ENCODE measurements at places on chromosomes 11 and 22.

DNA sequence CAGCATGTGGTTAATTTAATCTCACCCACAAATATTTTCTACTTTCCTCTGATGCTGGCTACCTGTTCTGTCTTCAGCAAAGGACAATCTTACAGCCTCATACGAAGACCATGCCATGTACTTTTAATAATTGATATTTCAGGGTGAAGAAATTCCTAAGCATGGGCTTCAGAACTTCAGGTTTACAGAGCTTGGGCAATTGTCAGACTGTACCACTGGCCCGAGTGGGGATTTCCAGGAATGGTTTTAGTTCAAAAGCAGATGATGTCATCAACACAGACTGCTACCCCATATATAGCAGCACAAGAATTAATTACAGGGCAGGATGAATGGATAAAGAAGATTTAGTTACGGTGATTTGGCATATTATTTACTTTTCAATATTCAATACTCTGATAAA, 171.8 kb downstream of the ETS1 start:
- no peak for DNase-seq

DNA sequence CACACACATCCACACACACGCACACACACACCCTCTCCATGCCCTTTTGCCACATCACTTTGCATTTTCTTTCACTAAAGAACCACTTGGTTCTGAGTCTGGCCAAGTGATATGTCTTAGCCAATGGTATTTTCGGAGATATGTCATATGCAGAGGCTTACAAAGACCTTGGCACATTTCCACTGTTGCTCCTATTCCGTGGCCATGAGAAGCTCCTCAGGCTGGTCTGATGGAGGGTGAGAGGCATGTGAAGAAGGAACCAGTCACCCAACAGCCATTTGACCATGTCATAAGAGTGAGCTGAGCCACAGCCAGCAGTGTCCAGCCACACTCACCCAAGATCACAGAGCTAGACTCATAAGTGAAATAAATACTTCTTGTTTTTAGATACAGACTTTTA, 212.6 kb upstream of the NAV2 start:
- DNase-seq: no peak

DNA sequence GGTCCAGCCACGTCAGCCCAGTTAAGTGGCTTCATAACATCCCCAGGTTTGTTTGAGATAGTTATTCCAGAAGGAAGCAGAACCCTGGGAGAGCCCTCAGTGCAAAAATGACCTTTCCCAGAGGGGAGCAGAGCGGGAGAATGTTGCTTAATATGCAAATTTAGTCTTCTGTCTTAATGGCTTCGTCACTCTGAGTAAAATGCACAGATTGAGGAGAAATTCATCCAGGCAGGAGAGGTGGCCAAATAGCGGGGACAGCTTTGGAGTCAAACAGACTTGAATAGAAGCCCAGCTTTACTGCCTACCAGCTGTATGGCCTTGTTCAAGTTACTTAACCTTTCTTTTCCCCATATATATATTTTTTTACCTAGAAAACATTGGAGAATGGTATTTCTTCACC, 12.3 kb upstream of the NRGN start:
- DNase-seq: no peak

GRCh38 chr11:94106716-94107115, 21.9 kb upstream of the PANX1 start:
- no peak for DNase-seq

- DNase-seq: no peak
Observed at GRCh38 chr22:30574095-30574981, at the start of gene GAL3ST1. Gene GAL3ST1 (minus strand): TSS chr22:30574665. CDS start chr22:30557392, 17,273 bp downstream.

GRCh38 chr11:87384078-87384729, 346.5 kb downstream of the TMEM135 start:
- no peak for DNase-seq

GRCh38 chr11:73652856-73653559, 6.6 kb downstream of the PLEKHB1 start:
- DNase-seq: no peak

DNA sequence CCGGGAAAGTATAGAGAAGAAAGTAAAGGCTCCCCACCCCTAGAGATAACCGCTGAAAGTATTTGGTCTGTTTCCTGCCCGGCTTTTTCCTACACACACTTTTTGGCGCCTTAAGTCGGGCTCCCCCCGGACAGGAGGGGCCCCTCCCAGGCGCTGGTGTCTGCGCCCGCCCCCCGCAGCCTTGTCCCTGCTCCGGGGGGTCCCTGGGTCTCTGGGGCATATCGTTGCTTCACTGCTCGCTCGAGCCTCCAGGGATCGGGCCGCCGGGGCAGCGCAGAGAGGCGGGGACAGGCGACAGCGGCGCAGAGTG, 928 bp upstream of the CRACR2B start:
- DNase-seq: no peak

- no peak for DNase-seq
Observed at GRCh38 chr11:4916581-4916980, 2.6 kb downstream of the OR51G2 start.

GRCh38 chr22:38305471-38306448, 11.5 kb downstream of the CSNK1E start:
- peak; percentile 75 for DNase-seq

- no peak for DNase-seq
Observed at GRCh38 chr11:88051396-88051795, 123.8 kb downstream of the RAB38 start.

- DNase-seq: no peak
Observed at GRCh38 chr22:42364604-42365110, 67.5 kb downstream of the NFAM1 start.

DNA sequence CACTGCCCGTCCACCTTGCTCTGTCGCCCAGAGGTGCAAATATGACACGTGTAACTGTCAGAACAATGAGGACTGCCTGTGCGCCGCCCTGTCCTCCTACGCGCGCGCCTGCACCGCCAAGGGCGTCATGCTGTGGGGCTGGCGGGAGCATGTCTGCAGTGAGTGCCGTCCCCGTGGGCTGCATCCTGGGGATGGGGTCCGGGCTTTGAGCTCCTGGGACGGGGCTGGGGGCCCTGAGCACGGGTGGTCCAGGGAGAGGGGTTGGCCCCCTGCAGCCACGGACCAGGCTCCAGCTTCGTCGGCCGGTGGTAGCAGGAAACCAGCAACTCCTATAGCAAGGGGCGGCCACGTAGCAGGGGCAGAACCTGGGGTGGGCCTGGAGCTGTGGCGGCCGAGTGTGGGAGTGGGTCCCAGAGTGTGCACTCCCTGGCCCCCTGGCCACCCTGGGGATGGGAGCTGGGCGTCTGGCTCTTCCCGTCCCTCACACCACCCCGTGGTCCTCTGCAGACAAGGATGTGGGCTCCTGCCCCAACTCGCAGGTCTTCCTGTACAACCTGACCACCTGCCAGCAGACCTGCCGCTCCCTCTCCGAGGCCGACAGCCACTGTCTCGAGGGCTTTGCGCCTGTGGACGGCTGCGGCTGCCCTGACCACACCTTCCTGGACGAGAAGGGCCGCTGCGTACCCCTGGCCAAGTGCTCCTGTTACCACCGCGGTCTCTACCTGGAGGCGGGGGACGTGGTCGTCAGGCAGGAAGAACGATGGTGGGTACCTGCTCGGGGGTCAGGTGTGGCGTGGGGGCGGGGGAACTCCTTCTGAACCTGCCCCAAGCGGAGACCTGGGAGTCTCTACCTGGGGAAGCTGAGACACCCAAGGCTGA, 10.1 kb downstream of the MUC2 start:
- no peak for DNase-seq

DNA sequence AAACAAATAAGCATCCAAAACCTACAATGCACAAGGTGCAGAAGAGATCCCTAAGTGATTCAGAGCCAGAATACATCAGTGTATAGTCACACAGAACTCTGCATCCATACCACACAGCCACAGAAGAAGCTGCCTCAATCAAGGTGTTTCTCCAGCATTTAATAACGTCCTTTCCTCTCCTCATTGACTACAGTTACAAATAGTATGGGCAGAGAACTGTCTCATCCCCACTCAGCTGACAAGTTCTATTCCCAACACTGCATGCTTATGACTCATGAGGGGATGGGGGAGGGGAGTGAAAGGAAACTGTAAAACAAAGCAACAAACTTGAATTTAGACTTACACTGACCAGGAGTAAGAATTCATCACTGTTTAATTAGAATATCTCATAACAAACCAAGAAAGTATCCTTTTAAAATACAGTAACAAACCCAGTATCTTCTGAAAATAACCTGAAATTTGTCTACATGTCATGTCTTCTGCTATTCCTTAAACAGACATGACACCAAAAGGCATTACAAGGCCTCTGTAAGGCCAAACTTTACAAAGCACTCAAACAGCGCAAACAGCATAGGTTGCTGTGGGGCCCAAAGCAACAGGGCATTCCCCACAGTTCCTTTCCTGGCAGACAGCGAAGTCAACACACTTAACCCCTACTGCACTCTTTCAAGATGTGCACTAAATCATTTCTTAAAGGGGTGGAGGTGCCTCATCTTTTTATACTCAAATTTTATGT, 29.3 kb downstream of the CELF1 start:
- DNase-seq: no peak

- no peak for DNase-seq
Observed at GRCh38 chr11:62857541-62857982, 18.2 kb upstream of the WDR74 start.

- DNase-seq: no peak
Observed at GRCh38 chr11:65066805-65067291, 8.5 kb upstream of the NAALADL1 start.
